Stimulated activated CD4-positive, alpha-beta T cell treated with anti-CD3 and anti-CD28 coated beads, Interleukin-12 subunit alpha, Interleukin-12 subunit beta, amount 100 ng/mL, for 24 hours (primary cell): ENCODE measurements at places on chromosomes 12 and 14.

- DNase-seq: no peak
Observed at GRCh38 chr14:87430214-87430613, 562.8 kb downstream of the GALC start.

DNA sequence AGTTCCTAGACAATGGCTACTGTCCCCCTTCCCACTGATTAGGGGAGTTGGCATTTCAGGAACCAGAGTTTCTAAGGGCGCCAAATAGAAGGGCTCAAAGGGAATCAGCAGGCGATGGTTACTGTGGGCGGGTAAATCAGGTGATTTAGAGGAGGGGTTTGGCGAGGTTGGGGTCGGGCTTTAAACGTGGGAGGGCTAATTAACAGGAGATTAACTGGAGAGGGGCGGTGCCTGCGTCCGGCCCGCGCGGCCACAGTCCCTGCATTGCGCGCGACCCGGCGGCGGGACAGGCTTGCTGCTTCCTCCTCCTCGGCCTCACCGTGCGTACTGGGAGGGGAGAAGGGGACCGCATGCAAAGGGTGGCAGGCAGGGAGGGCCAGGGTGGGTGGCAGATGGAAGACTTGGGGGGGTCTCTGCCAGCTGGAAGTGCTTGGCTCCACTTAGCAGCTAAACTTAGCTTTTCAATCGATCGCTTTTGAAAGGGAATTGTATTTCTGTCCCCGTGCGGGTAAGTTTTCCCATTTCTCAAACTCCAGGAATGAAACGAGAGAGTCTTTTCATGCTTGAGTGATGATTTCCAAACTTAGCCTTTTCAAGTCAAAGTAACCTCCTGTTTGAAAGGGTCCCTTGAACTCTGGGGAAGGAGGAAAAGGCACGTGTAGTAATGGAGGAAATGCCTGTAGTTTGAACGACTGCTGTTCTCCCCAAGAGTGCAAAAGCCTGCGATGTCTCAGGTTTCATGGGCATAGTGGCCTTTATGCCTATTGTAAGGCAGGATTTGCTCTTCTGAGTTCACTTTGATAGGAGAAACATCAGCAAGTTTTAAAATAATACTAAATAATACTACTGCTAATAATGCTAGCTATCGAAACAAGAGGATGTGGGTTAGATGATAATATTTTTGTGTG is at the start of gene MGST1:
TSS of gene MGST1 (plus strand) at position 255 of the 908 bp plus-strand sequence. CDS start 6,608 bp downstream, outside the sequence.
- DNase-seq: no peak

DNA sequence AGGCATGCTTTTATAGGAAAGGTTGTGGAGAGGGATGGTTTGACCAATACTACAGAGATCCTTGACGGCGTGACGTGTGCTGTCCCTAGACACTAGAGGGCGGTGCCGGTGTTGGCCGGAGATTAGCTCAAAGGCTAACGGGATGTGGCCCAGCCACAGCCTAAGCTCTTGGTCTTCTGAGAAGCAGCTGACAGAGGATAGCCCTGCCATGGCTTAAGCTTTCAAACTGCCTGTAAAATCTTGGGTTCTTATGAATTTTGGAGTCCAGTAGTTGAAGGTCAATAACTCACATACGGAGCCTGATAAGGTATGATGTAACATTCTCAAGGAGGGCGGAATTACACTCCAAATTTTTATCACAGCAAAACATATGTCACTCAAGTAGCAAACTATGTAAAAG is 515.7 kb upstream of the ATXN7L3B start:
- no peak for DNase-seq

DNA sequence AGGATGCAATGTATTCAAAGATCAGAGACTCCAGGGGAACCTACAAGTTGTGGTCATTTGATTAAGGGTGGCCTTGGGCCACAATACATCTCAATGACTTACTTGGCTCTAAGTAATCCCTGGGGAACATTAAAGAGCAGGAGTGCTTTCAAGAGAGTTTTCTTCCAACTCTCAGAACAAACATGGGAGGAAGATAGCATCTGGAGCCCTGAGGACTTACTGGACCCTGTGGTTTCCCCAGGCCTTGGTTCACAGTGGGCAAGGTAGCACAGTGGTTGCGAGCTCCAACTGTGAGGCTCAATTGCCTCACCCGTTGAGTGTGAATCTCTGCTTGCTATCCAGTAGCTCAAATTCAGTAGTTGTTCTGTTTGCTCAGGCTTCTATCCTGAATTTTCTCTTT is 32.4 kb downstream of the STXBP6 start:
- DNase-seq: no peak

DNA sequence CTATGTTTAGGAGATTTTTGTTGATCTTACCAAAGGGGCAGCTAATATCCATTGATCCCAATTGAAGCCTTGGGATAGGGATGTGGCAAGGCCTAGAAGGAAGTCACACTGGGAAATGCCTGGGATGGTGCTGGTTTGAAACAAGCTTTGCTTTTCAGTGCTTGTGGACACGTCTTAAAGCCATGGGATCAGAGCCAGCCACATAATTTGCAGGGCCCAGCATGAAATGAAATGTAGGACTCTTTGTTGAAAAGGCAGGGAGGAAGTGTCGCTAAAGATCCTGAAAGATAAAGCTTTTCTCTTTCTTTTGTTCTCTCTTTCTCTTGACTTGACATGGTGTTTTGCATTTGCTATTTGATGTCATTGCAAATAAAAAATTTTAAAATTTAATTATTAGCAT is 5.0 kb downstream of the TTC9 start:
- DNase-seq: no peak

DNA sequence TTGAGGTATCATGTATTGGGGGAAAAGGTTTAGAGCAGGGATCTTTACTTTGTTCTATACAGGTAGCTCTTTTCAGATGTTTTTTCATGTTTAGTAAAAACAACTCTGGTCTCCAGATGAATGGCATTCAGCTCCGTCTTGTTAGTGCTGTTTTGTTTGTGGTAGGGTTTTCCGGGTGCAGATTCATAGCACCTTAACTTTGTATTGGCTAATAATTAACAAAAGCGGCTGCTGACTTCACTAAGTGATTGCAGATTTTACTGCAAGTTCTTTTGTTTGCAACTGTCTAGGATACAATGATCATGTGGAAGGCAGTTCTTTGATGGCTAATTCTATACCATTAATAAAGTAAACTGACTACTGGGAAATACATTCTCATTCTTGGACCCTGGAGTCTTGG is 32.2 kb upstream of the BHLHE41 start:
- no peak for DNase-seq

DNA sequence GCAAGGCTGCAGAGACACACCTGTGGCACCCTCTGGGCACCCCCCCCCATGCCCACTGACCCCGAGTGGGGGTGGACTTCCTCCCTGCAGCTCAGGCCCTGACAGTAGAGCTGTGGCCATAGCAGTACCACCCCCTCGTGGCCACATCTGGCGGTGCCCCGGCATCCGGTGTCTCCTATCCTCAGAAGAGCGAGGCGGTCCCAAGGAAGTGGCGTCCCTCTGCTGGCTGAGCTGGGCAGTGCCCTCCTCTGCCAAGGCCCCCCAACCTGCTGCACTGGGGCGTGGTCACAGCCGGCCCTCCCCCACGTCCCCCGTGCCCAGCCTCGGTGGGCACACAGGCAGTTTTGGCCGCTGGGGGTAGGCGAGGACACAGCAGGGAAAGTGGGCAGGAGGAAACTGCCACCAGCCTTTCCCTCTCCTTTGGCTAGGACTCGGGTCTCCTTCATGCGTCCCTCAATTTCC is 6.0 kb upstream of the SLC6A12 start:
- DNase-seq: peak; percentile 2

- DNase-seq: no peak
Observed at GRCh38 chr12:27431185-27431584, 15.4 kb upstream of the SMCO2 start.

- DNase-seq: no peak
Observed at GRCh38 chr14:33811721-33812120, 139.2 kb downstream of the EGLN3 start.

DNA sequence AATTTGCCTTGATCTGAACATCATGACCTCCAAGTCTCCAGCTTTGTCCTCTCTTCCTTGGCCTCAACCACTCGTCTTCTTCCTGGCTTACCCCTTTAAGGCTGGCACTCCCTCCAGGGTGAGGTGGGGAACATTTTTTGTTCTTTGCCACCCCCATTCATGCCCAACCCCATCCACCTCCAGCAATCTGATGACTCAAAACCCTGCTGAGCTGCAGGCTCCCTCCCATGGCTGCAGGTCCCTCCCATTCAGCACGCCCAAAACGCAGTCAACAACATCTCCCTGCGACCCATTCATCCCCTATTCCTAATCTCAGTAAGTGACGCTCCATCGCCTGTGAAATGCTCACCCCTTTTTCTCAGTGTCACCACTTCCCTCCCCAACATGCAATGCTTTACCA is 138.8 kb upstream of the PRMT8 start:
- no peak for DNase-seq

GRCh38 chr12:50394469-50395029 is 1.9 kb downstream of the FAM186A start:
- DNase-seq: no peak

DNA sequence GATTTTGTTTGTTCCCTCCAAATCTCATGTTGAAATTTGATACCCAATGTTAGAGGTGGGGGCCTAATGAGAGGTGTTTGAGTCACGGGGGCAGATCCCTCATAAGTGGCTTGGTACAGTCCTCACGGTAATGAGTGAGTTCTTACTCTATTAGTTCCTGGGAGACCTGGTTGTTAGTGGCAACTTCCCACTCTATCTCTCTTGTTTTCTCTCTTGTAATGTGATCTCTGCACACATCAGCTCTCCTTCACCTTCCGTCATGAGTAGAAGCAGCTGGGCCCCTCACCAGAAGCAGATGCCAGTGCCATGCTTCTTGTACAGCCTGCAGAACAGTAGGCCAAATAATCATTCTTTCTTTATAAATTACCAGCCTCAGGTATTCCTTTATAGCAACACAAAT is 29.6 kb upstream of the KCNK10 start:
- no peak for DNase-seq

DNA sequence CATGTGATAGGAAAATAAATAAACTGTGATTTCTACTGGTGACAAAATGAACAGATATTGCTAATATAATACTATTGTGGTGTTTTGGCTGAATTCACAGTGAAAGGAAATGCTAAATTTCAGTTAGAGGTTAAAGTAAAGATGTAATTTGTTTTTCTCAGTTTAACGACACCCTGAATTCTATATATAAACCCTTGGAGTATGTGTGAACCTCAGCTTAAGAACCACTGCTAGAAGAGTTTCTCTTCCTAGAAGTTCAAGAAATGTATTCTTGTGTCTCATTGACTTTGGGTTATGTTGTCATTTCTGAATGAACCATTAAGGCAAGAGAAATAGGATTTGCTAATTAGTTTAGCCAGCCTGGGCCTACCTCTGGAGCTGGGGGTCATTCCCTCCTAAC is 8.2 kb downstream of the FBXO34 start:
- DNase-seq: no peak
